Non-pigmented ciliary epithelial cell (primary cell): ENCODE measurements at places on chromosomes 13 and 19.

- DNase-seq: no peak
These were observed 23.6 kb upstream of the LRCH1 start for GRCh38 chr13:46529216-46529919.

GRCh38 chr19:377801-378581 lies 31.0 kb downstream of the C2CD4C start:
- DNase-seq: no peak

DNA sequence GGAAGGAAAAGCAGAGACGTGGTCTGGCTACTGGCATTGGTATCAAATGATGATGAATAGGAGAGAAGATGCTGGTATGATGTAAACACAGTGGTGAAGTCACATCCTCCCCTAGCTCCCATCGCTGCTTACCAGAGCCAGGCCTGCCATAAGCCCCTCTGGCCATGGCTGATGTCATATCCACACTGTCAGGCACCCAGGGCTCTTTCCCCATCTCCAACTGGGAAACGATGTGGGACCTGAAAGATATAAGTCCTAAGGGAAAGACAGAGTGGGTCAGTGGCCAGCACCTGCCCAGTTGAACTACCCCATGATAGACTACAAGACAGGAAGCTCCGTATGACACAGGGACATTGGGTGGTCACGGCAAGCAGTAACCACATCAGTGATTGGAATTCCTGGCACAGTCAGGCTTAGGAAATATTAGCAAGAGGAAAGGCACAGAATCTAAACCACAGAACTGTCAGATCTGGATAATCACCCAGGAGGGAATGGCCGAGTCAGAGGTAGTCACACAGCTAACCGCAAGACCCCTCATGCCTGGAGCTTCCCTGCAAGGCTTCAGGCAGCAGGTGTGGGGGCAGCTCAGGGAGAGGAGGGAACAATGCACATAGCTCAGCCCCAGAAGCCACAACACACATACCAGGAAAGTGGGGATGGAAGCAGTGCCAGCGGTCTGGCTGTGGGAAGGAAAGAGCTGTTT lies 3.8 kb downstream of the ZNF792 start:
- DNase-seq: peak; percentile 76

GRCh38 chr19:1067341-1067957 lies 482 bp downstream of the ARHGAP45 start:
- DNase-seq: no peak

DNA sequence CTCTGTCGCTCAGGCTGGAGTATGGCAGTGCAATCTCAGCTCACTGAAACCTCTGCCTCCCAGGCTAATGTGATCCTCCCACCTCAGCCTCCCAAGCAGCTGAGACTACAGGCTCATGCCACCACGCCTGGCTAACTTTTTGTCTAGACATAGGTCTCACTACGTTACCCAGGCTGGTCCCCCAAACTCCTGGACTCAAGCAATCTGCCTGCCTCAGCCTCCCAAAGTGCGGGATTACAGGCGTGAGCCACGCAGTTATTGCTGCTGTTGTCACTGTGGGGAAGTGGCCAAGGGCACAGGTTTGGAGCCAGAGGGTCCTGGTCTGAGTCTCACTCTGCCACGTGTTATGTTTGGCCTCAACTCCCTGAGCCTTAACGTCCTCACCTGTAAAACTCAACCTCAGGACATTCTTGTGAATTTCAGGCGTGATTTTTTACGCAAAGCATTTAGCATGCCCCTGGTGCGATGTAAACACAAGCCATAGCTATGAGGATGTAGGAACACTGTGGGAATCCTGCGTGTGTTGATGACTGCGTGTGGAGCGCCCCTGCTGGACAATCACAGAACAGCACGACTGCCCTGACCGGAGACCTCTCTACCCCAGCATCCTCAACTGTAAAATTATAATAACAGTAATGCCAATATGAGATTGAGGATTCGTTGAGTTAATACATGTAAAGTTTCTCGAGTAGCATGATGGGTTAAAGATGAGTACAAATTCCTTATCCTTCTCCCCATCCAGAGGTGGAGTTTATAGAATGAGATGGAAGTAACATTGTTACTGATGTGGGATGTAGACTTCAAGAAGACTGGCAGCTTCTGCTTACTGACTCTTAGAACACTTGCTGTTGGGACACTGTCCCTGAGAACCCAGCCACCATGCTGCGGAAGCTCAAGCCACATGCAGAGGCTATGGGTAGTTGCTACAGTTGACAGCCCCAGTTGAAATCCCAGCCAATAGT lies 41.8 kb upstream of the PNMA8B start:
- no peak for DNase-seq

DNA sequence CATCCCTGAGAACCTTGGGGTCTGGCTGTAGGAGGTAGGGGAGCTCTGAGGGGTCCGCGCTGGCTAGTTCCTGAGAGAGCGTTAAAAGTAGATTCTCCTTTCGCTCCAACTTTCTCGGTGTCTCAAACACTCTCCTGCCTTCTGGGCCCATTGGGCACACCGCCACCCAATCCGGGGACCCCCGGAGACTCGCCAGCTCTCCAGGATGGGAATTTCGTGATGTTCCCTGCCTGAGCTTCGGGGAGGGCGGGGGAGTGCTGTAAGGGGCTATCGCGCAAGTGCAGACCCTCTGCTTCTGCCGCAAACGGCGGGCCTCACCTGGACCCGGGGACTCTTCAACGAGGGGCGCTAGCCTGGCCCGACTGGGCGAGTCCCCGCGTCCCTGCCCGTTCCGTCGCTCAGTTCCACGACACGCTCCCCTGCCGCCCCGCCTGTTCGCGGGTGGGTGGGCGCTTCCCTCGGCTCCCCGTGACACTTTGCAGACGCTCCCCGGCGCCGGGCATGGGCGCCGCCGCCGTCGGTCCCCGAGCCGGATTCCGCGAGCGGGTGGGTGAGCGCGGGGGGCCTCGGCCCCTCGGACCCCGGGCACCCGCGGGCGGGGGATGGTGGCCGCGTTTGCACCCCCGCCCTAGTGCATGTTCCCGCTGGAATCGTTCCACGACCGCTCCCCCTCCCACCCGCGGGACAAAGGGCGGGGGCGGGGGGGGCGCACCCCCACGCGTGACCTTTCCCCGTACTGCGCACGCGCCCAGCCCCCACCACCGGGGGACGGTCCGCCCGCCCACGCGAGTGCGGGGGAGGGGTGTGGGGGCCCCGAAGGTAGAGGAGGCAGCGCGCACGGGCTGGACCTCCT lies at the start of gene CCDC106:
CCDC106 (plus strand) TSS at position 481 of the 853 bp plus-strand sequence. CDS start 835 bp downstream, outside the sequence.
- no peak for DNase-seq

- DNase-seq: no peak
These were observed 51.0 kb upstream of the CYP2A7 start for GRCh38 chr19:40933025-40933424.

DNA sequence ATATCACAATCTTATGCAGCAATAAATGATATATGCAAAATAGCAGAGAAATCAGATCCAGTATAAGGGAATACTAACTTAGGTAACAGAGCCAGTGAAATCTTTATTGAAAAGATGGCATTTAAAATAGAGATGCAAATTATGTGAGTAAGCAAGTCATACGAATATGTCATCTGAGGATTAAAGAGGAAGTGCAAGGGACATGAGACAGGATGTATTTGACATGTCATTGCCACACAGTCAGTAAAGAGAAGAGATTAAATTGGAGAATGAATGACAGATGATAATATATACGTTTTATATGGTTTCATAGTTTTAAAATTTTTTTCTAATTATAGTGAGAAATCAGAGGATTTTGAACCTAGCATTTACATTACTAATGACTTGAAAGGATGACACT lies 426.4 kb downstream of the SLITRK5 start:
- no peak for DNase-seq

- peak; percentile 42 for DNase-seq
These were observed 290.5 kb downstream of the RFC3 start for GRCh38 chr13:34108410-34108809.

DNA sequence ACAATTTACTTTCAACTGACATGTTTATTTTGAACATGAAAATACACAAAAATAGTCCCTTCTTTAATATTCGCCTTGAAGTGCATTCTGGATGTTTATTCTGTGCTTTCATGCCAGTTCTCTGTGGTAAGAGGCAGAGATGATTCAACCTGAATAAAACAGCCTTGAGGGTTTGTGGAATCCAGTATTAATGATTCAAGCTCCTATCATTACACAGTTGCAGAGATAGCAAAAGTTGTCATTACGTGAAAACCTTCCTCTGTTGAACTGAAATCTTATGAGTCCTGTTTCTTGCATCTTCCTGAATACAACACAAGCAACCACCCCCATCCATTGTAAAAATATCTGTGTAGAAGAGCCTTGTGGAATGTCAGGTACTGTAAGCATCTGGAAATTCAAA lies 142.3 kb upstream of the HTR2A start:
- DNase-seq: peak; percentile 71

DNA sequence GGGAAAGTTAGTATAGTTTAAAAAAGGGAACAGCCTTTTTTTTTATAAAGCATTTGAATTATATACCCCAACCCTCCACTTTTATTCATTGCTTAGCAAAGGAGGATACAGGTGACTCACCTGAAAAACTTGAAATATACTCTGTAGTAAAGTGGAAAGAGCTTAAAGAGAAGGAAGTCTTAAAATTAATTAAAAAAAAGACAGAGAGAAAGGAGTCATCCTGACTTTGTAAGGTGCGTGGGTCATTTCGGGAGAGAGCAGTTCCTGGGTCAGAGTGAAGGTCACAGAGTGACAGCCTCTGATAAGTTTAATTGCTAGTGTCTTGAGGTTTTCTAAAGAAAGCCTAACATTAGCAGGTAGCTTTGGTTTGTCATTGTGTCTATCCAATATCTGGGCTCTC lies 310.3 kb downstream of the KLF5 start:
- no peak for DNase-seq

- no peak for DNase-seq
These were observed 107.6 kb downstream of the SOX1 start for GRCh38 chr13:112174476-112175110.

GRCh38 chr13:93249364-93250306 lies 23.0 kb downstream of the GPC6 start:
- peak; percentile 71 for DNase-seq

DNA sequence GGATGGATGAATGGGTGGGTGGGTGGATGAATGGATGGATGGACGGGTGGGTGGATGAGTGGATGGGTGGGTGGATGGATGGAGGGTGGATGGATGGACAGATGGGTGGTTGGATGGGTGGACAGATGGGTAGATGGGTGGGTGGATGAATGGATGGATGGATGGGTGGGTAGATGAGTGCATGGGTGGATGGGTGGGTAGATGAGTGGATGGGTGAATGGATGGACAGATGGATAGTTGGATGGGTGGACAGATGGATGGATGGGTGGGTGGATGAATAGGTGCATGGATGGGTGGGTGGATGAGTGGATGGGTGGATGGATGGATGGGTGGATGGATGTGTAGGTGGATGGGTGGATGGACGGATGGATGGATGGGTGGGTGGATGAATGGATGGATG lies 17.8 kb downstream of the SHC2 start:
- DNase-seq: no peak

GRCh38 chr19:6056801-6057650 lies 53.3 kb downstream of the RFX2 start:
- DNase-seq: peak; percentile 63

DNA sequence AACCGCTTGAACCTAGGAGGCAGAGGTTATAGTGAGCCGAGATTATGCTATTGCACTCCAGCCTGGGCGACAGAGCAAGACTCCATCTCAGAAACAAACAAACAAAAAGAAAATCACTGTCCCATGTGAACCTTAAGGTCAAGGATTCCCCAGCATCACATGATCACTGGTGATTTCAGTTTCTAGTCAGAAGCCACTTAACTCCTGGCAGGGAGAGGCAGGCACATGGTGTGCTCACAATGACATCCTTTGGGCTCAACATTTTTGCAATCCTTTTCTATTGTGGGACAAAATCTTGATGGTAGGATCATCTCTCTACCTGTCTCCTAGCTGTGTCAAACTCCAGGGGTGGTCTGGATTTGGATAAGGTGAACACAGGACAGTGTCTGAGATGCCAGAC lies 12.1 kb downstream of the AKAP8 start:
- DNase-seq: no peak
